Spinal cord (tissue), 10 donors: ENCODE measurements at places on chromosomes 7 and 10. TPM values are rescaled to one million over a fixed set of nuclear protein-coding genes. Genes with fewer than 3 reads are reported as not detected.

DNA sequence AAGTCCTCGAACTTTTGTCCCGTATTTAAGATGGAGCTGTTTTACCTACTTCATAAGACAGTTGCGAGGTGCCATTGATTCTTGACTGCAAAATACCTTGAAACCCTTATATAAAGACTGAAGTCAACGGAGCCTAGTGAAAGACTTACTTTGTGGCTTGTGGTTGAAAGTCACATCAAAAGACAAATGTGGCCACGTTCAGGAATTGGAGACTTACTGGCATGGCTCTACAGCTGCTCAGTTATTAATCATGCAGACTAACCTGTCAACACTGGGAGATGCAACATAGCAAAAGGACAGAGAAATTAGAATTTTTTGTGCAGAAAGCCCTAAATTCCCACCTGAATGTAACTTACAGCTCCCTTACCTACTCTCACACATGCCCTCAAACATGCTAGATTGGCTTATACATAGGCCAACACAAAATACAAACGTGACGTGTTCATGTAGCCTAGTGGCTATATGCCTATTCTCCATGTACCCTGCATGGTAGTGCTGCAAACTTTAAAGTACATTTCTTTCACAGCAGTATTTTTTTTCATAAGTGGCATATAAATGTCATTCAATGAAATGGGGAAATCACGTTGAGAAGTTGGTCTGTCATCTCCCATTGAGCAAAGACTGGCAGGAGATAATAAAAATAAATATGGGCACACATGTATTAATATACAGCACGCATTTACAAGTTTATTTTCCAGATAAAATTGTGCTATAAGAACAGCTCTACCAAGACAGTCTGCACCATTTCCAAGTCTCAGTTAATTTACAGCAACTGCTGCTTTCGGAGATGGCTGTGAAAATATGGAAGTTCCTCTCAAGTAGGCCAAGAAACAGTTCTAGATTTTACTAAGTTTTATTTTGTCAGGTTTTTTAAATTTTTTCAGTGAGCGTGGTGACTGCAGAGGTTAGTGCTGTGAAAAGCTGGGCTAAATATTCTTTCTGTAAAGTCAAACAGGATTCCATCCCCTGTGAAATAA lies 170.4 kb upstream of the C7orf33 start:
- DNase-seq = no peak

DNA sequence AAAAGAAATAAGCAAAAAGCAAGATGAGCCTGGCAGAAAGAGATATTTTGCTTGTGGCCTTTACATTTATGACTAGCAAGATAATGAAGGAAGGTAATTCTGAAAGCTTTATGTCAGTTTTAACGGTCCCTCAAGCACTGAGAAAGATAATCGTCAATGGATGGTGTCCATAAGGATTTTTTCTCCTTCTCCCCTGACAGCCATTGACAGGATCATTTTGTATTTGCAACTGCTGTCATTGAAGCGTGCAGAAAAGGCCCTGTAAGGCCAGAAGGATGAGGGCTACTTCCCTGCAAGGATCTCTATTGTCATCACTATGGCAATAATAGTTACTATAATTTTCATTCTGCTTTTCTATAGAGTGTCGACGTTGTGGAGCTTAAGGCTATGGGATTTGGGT lies 994 bp upstream of the LRGUK start:
- no peak for DNase-seq

DNA sequence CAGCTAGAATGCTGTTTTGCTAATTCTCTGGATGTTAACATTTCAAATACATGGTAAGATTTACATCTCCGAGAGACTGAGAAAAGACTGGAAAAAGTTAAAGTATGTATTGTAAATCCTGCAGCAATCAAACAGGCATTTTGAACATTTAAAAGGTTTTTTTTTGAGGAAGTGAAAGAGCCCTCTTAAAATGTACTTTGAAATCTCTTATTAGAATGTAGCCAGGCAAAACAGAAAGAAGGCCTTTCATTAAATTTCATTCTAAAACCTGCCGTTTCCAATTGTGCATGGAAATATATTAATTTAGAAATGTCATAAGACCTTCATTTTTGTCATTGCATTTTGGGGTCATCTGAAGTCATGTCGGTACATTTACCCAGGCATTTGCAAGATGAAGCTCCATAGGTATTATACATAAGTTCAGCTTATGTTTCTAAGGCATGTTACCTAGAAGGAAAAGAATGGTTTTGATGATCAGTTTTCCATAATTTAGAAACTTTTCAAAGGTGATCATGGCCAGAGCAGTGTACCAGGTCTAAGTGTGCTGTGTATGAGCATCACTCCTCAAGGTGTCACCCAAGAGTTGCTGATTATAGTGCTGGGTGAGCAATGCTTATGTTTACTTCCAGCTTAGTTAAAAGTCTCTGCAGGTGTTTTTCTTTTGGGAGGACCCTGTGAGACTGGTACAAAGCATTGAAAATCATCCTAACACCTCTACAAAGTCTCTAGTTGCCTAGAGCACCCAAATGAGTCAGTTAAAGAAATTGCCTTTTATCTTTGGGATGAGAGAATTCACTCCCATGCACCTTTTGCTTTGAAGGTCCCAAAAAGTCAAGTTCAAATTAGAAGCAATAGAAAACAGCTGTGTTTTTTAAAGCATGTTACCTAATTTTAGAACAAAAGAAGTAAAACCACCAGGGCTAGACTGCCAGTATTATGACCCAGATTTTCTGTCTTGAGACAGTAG lies 7.1 kb downstream of the ZNF736 start:
- DNase-seq = no peak

GRCh38 chr10:9097206-9097990 lies 1042.9 kb downstream of the GATA3 start:
- DNase-seq = no peak

GRCh38 chr7:159119026-159119741 lies 25.5 kb downstream of the VIPR2 start:
- no peak for DNase-seq

GRCh38 chr10:114956466-114956865 lies 18.5 kb downstream of the TRUB1 start:
- no peak for DNase-seq

- no peak for DNase-seq
These were observed 47.5 kb upstream of the AGR3 start for GRCh38 chr7:16929146-16929762.

DNA sequence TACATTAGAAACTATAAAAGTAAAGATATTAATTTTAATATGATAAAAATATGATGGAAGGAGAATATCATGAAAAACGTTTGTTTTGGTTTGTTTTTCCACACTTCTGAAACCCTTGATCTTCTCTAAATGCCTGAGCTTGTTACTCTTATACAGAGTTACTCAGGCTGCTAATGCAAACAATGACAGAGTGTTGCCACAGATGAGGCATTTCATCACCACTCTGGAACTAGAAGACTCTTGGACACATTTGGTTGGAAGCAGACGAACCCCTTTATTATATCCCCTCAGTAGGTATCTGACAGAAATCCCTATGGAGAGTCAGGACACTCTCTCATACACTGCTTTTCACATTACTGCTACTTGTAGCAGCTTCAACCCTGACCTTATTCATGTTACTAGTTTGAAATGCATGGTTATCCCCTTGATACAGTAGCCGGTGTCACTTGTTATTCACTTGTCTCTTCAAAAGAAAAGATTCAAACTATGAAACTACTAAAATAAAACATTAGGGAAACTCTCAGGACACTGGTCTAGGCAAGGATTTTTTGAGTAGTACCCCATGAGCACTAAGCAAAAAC lies 66.9 kb downstream of the SEMA3C start:
- DNase-seq = no peak

The LBX1 gene
- total RNA-seq = 4.0 TPM

The HSPA12A gene
- total RNA-seq = 106 TPM

The GPR158 gene
- total RNA-seq = 3.5 TPM

The HABP2 gene
- 0.50 TPM for total RNA-seq
